ENCODE measurements at places on chromosomes 7 and 10.

GRCh38 chr7:127896659-127897058, 134.6 kb downstream of the LRRC4 start:
- DNase-seq, result no peak

- DNase-seq, result no peak
Observed at GRCh38 chr7:2483494-2483893, 7.3 kb upstream of the GRIFIN start.

DNA sequence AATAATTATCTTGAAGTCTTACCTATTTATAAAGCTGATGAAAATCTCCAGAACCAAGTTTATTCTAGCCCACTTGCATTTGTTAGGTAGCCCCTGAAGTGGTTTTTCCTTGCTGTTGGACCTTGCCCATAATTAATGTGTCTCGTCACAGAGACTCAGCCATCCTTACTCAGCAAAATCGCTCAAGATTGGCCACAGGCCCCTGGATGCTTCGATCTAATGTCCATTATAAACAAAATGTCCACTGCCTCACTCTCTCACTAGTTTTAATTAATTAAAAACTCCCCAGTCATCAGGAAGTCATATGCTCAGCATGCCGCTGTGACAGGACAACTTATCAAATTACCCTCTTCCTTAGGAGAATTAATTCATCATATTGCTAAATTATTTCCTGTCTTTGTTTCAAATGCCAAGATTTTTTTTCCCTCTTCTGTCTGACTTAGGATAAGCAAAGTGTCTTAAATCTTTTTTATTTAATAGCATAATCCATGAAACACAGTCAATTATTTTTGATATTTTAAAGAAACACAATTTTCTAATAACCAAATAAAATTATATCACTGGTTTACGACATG, 126.8 kb upstream of the PCLO start:
- no peak for DNase-seq

- no peak for DNase-seq
Observed at GRCh38 chr10:75207079-75207856, 3.3 kb upstream of the VDAC2 start.

- no peak for DNase-seq
Observed at GRCh38 chr7:132065193-132065988, 509.0 kb upstream of the PODXL start.

DNA sequence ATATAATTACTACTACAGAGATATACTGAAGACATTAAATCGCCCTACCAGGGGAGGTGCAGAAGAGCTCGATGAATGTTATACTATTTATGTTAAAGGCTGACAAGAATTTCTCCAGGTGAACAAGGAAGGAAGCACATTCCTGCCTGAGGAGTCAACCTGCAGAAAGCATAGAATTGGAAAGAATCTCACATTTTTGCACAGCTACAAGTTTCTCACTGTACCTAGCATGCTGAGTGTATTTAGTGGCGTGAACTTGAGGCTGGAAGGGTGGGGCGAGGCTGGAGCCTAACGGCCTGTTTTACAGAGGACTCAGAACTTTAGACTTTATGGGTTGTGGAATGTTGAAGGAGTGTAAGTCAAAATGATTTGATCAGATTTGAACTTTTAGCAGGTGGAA, 373.6 kb upstream of the LRGUK start:
- no peak for DNase-seq

DNA sequence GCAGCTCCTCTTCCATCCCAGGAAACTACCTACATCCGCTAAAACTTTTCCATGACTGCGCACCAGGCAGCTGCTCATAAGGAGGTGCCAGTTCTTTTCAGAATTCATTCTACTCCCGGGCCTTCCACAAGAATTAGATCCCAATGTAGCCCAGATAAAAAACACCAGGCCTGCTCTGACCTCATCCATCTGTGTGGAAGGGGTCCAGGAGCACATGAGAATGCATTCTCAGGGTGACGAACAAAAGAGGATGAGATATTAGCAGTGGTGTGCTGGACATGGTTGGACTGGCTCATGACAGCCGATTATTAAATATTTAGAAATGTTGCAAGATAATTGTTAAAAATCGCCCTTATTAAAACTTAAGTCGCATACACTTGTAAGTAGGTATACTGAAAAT, 43.2 kb upstream of the STEAP1B start:
- DNase-seq, result no peak

GRCh38 chr7:128031901-128032604, 816 bp upstream of the LRRC4 start:
- DNase-seq, result peak; percentile 59

DNA sequence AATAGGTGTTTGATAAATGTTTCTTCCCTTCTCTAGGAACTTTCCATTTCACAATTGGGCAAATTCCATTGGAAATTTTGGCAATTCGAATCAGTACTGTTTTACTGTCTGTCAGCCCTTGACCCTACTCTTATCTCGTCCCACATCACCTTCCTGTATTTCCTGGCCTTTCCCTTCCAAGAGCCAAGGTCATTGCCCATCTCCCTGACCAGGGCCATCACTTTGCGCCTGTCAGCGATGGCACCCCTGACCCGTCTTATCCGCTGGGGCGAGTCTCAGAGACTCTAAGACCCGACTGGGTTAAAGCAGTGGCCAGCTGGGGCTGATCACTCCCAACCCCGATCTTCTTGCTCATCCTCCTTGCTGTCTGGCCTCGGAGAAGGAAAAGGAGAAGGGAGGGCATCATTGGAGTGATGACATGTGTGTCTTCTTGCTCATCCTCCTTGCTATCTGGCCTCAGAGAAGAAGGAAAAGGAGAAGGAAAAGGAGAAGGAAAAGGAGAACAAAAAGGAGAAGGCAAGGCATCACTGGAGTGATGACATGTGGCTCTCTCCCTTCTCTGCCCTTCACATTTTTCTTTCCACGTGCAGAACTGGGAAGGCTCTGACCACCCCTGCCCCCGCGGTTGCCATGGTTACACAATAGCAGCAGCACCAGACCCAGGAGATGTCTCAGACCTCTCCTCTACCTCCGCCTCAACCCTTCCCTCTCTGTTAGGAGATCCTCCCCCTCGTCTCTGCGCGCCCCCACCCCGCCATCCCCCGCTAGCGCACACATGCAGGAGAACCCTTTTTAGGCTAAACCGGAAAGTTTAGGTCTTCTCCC, 2.0 kb downstream of the SEMA3D start:
- no peak for DNase-seq

DNA sequence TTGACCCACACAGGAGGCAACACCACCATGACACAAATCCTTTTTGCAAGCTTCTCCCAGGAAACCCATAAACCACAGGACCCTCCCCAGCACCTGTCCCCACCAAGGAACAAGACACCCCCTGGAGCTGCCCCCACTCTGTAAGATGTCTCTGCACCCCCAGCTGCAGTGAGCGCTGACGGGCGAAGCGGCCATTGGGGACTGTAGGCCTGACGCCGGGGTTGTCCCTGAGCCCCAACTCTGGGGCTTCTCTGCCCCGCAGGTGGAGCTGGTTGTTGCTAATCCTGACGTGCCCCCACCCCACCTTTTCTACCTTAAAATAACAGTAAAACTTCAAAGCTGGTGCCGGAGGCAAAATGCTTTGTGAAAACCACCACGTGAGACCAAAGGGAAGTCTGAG, 94.7 kb upstream of the PPP2R2D start:
- no peak for DNase-seq

- no peak for DNase-seq
Observed at GRCh38 chr7:18037609-18038008, 10.0 kb upstream of the PRPS1L1 start.

DNA sequence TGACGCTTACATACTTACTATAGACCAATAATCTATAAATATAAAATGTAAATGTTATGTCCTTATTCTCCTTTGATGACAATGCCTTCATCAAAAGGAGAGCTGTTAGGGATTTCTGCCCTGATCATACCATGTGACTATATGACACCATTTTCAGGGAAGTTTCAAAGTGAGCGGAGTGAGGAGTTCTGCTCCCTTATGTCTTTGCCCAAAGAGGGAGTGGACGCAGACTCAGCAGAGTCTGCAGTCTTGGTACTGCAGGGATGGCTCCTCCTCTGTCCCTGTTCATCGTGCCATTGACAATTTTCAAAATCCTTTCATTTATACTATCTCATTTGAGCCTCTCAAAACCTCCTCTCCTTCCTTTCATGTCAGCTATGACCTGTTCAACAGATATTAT, 27.9 kb downstream of the HYAL4 start:
- no peak for DNase-seq

GRCh38 chr7:20293336-20293735, 37.4 kb upstream of the ITGB8 start:
- DNase-seq, result no peak

- DNase-seq, result no peak
Observed at GRCh38 chr10:88895250-88895649, 15.2 kb downstream of the STAMBPL1 start.

GRCh38 chr10:79149662-79150443, 81.1 kb downstream of the ZMIZ1 start:
- peak; percentile 23 for DNase-seq

GRCh38 chr10:70617798-70618568, 15.4 kb upstream of the PRF1 start:
- DNase-seq, result peak; percentile 33

DNA sequence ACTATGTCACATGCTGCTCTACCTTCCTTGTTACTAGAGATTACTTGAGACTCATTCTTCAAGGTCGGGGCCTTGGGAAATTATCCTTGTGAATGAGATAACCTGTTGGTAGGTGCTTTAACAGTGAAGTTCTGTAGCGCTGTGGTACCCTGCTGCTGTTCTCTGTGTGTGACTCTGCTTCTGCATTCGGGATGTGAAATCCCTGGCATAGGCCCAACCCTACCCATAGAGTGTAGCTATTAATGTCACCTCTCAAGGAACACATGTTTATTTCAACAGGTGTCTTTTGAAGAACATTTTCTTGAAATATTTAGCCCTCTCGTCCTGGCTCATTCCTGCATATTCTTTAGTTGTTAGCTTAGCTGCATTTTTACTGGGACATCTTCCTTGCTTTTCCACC, 41.8 kb upstream of the TMEM236 start:
- no peak for DNase-seq

DNA sequence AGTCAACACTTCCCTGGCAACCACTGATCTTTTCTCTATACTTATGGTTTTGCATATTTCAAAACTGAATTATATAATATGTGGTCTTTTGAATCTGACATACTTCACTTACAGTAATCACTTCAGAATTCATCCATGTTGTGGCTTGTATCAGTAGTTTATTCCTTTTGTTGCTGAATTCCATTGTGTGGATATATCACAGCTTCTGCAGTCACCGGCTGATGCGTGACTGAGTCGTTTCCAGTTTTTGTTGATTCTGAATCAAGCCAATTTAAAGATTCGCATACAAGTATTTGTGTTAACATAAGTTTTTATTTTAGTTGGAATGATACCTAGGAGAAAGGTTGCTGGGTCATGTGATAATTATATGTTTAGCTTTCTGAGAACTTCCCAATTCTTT, 672.5 kb upstream of the ANKRD30A start:
- DNase-seq, result no peak

DNA sequence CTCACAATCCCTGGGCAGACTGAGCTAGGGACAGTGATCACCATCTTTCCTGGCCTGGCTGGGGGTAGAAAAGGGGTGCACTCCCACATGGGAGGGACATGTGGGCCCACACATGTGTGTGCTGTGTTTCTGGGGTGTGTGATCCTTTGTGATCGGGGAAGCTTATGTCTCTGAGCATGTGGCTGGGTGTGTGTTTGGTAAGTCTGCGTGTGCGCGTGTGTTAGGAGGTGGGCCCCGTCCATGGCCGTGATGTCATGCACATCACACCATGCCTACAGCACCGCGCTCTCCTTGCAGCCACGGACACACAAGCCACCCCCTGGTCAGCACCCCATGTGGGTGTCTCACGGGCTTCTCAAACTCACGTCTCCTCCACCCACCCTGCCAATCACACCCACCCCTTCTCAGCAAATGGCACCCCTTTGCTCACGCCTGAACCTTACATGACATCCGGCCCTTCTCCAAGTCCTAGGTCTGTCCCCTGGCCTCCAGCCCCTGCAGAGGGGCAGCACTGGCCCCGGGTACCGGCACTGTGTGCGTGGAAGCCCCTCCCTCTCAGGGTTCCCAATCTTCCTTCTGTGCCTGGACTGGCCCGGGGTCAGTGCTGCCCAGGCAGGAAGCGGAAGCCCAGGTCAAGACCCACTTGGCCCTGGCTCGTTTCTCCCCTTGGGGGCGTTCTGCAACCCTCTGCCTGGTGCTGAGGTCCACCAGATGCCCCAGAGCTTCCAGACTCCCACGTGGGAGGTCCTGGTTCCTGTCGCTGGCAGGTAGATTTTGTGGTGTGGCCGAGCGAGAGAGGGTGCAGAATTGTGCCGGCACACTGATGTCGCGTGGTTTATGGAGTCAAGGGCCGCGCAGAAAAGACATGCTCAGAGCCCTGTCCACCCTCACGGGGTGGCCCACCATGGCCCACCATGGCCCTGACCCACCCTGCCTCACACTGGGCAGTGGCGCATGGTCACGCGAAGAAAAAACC, 12.6 kb downstream of the SLC29A4 start:
- DNase-seq, result no peak

- DNase-seq, result peak; percentile 45
Observed at GRCh38 chr7:100157334-100158228, 942 bp downstream of the TRAPPC14 start.

DNA sequence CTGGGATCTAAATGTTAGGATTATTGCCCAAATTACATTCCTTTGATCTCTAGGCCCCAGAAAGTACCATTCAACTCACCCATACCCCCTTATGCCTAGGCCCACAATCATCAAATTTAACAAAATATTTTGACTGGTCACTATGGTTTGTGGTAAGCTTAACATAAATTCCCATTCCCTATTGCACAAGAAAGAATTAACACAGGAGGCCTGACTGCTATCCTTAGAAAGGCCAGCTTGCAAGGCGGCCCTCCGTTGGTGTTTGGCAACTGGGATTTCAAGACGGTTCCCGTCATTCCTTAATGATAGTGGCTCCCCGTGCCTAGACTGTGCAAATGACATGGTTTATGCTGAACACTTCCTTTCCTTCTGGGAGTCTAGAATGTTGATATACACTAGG, 29.6 kb downstream of the ARHGAP21 start:
- peak; percentile 37 for DNase-seq

DNA sequence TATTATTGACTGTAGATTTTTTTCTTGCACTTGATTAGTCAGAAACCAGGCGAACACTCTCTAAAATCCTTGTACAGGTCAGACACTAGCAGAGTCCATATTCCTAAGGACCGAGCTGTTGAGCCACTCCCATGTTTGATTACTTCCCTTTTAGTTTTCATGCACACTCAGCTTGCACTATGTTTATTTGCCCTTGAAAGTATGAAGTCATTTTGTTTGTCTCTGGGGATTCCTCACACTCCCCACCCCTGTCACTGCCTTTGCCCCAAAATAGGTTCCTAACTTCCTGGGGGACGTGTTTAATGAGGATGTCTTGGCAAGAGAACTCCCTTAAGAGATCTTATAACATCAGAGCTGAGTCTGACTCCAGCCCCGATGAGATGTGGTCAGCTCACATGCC, 182.1 kb downstream of the EVX1 start:
- peak; percentile 2 for DNase-seq

DNA sequence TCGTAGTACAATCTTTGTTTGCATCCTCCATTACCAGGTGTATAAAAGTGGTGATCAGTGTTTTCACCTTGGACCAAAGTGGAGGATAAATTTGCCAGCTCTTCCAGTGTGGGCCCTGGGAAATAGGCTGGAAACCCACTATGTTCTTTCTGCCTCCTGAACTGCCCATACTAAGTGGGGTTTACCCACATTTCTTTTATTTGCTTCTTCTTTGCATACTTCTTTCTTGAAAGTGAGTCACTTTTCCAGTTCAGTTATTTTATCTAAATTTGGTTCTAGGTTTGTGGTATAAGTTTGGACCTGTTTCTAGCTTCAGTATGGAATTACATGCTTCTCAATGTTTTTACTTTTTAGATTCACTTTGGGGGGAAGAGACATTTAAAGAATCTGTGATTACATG, 126.2 kb upstream of the ACBD5 start:
- DNase-seq, result no peak

- no peak for DNase-seq
Observed at GRCh38 chr10:36448760-36449691, 676.4 kb upstream of the ANKRD30A start.
